Lower lobe of right lung (tissue), 2 donors: ENCODE measurements at places on chromosomes 4 and X. TPM values are rescaled to one million over a fixed set of nuclear protein-coding genes. Genes with fewer than 3 reads are reported as not detected.

GAGE12C gene
- total RNA-seq = not detected

DNA sequence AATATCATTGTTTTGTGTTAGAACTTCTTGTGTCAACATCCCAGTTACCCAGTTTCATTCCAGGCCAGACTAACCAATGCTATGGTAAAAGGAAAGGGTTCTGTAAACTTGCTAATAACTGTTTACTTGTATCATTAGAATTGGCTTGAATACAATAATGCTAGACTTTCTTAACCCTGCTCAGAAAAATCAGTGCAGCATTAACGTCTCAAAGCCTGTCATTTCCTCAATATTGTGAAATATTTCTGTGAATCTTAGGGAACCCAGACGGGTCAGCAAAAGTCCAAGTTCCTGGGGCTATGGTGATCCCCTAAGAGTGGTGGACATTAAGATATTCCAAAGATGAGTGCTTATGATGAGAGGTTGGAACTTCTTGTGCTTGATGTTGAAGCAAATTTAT, 541.2 kb upstream of the MAGEB18 start:
- no peak for DNase-seq
- H3K36me3 ChIP-seq = no peaks in the 10 kb centered on the region
- H3K4me1 ChIP-seq = no peaks in the 10 kb centered on the region
- H3K4me3 ChIP-seq = no peak overlapping the region
- no peaks in the 10 kb centered on the region for H3K27me3 ChIP-seq

DNA sequence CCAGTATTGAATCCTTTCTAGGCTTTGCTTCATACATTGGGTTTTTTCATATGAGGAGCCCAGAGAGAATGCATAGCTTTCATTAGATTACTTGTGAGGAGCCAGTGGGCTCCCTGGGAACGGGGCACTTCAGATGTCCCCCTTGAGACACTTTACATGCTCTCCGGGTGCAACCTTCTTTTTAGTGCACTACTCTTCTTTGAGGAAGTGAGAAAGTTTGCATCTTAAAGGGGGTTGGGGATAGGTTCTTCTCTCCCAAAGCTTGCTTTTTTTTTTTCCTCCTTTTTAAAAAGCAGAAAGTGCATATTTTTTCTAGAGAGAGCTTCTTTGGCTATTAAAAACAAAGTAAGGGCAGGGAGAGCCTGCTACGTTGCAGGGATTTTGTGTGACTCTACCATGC, 4.3 kb downstream of the HADH start:
- H3K27me3 ChIP-seq = no peaks in the 10 kb centered on the region
- H3K4me1 ChIP-seq = peaks cover 57% of the 10 kb centered on the region
- H3K27ac ChIP-seq = no peak overlapping the region
- no peaks in the 10 kb centered on the region for H3K36me3 ChIP-seq
- DNase-seq = no peak
- H3K4me3 ChIP-seq = no peak overlapping the region

GRCh38 chr4:111535792-111536191, 609.5 kb upstream of the FAM241A start:
- H3K36me3 ChIP-seq = no peaks in the 10 kb centered on the region
- no peaks in the 10 kb centered on the region for H3K4me1 ChIP-seq
- no peak overlapping the region for H3K4me3 ChIP-seq
- no peak for DNase-seq
